ENCODE measurements at places on chromosomes 4 and X.

- DNase-seq: no peak
These were observed 17.2 kb downstream of the HMGB2 start for GRCh38 chr4:173317004-173317403.

DNA sequence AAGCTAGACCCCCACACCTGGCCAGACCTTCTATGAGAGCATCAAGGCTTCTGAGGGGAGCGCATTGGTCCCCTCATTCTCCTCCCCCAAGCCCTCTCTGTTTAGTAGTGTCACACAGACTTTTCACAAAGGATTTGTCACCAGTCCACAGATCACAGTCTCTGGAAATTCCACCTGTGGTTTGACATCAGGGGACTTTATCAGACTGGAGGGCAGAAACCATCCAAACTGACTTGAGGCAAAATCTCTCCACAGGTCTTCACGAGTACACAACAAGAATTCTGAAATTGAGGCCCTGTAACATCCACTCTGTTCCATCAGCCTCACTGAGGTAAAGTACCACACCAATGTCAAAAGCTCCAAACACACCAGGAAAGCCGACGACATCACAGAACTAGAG, 112.5 kb downstream of the SH3KBP1 start:
- no peak for DNase-seq

DNA sequence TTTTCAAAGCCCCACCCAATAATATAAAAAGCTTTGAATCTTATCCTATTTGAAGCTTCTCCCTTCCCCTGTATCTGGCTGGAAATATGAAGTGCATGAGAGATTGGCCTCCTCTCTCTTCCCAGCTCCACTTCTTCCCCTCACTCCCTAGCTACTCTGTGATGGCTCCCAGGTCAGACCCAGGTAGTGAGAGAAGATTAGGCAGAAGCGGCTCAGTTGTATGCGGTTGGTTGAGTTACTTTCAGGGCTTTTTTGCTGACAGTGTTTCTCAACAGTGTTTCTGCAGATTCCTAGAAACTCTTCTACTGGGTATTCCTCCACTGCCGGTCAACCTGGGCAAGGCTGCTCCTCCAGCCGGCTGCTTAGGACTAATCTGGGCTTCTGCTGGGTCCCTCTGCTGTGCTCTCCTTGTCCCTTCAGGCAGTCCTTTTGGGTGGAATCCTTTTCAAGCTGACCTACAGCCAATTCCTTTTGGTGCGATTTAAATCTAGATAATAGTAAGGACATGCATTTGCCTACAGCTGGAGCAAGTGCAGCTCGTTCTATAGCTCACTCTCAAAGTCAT, 87.4 kb upstream of the SLC7A11 start:
- no peak for DNase-seq

GRCh38 chrX:2463973-2464676, 36.7 kb downstream of the DHRSX start:
- DNase-seq: no peak

DNA sequence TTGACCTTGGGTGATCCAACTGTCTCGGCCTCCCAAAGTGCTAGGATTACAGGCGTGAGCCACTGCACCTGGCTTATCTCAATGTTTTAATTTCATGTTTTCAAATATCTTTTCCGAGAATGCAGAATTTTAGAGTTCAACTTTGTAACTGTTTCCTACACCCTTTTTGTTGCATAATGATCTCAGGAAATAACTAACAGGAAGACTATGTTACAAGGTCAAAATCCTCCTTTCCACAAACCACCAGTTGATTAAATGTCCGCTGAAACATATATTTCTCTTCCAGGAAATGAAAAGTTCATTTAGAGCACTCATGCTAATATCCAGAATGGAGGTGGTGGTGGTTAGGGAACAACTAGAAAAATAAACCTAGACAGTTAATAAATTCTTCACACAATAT, 377.8 kb downstream of the PPP4R3C start:
- no peak for DNase-seq

- DNase-seq: no peak
These were observed 341.4 kb upstream of the NOCT start for GRCh38 chr4:138674209-138674608.

GRCh38 chr4:88212253-88212561, 53.8 kb upstream of the ABCG2 start:
- no peak for DNase-seq

GRCh38 chr4:59920416-59920815, 1279.7 kb upstream of the ADGRL3 start:
- DNase-seq: no peak

GRCh38 chr4:3829956-3830773, 64.0 kb downstream of the ADRA2C start:
- no peak for DNase-seq

DNA sequence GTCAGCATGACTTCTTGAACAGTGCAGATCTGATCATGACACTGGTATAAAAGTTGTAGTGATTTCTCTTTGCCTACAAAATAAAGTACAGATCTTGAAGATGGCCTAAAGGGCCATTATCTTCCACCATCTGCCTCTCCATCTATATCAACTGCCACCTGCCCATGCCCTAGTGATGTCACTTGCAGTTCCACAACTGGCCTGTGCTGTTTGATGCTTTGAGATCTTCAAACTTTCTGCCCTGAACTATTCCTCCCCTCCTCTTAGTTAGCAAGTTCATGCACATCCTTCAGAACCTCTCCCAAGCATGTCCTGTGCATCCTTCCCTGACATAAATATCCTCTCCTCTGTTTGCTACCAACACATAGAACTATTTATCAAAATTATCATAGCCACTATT, 217.0 kb downstream of the SOWAHB start:
- no peak for DNase-seq

GRCh38 chrX:12304261-12304660, 166.0 kb downstream of the FRMPD4 start:
- no peak for DNase-seq

DNA sequence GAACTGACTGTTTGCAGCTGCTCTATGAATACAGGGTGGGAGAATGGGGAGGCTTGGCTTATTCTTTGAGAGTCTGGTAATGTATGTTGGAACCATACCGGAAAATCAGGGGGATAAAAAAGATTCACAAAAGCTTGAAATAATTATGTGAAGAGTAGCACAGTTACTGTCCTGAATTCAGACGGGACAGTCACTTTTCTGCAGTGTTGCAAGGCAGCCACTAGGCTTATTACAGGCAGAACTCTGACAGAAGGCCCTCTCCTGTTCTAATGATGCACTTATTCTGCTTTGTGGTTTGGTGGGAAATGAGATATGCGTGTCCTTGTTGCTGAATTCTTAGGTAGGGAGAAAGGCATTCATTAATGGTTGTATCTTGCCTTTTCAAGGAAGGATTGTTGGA, 37.2 kb downstream of the GUCY1B1 start:
- DNase-seq: no peak

DNA sequence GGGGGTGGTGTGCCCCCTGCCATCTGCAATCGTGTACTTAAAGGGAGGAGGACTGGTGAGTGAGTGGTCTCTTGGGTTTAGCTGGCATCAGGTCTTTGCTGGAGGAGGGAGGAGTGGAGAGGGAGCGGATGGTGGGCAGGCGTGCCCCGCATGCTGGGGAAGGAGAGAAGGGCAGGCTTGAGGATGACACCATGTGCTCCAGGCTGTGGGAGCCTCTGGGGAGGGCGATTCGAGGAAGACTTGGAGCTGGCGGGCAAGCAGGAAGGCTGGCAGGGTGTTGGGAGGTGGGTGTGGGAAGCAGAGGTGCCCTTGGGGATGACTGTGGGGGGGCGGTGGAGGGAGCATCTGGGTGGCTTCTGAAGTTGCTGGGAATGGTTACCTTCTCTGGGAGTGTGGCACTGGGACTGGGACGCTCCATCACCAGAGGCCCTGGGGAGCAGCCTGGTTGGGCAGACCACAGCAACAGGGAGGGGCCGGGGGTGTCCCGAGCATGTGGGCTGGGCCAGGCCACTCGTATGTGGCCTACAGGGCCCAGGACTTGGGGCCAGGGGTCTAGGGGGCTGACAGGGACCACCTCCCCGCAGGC, 30.8 kb upstream of the AFAP1 start:
- no peak for DNase-seq

DNA sequence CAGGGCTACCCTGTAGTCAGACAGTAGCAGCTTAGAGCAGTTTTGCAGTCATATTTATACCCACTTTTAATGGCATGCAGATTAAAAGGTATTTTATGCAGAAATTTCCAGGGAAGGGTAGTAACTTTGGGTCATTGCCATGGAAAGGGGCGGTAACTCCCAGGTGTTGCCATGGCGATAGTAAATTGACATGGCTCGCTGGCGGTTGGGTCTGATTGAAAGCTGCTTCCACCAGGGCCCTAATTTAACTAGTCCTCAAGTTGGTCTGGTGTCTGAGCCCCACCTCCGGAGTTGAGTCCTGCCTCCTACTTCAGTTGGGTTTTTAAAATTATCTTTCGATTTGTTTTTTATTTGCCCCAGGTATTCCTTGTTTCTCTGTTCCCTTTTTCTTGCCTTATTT, 70.1 kb downstream of the NAA11 start:
- DNase-seq: no peak

- no peak for DNase-seq
These were observed 416.7 kb upstream of the TEX13C start for GRCh38 chrX:124902953-124903352.

DNA sequence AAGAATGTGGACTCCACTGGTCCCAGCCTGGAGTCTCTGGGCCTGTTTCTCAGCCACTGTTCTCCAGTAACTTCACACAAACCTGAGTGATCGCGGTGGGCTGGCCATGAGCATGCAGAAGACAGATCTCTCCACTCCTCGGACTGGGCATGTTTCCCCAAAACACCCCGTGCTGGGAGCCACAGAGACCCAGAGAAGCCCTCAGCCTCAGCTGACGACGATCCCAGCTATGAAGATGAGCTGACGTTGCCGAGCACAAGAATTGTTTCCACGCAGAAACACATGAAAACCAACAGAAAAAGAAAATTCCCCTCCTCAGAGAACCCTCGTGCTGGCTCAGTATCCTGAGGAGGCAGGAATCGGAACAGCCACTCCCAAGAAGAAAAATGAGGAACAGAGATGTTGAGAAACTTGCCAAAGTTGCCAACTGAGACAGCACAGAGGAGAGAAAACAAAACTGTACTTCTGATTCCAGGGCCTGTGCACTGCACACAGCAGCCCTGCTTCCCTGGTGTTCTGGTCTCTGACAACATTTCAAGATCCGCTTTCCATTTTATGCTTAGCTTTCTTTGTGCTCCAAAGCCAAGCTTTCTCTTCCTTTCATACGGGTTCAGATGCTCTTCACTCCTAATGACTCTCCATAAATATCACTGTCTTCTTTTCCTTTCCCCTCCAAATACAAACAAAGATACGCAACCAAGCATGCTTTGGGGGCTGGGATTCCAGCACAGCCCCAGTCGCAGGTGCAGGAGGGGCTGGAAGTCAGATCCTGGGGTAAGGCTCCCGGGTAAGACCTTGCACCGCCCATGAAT, 81.4 kb downstream of the IRF2 start:
- DNase-seq: no peak

DNA sequence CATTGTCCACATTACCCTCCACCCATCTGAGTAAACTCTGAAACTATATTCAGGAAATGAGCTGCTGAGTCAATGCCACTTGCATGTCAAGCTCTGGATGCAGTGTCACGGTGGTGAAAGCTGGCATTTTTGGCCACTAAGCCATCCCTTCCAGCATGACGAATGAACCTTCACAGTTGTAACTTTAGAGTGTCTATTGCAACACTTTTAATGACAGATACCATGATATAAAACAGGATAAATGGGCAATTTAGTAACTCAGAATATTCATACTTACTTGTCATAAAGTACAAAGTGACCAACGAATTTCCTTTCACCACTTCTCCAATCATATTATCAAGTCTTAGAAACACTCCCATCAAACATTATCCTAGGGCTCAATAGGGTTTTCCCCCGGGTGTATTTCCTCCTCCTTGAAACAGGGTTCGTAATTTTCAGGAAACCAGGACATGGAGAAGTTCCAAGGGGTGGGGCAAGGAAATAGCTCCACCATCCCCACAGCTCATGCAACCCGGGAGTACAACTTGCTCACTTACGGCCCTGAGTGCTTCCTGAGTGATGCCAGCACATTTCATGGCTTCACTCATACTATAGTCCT, 73.1 kb downstream of the MTHFD2L start:
- DNase-seq: no peak

DNA sequence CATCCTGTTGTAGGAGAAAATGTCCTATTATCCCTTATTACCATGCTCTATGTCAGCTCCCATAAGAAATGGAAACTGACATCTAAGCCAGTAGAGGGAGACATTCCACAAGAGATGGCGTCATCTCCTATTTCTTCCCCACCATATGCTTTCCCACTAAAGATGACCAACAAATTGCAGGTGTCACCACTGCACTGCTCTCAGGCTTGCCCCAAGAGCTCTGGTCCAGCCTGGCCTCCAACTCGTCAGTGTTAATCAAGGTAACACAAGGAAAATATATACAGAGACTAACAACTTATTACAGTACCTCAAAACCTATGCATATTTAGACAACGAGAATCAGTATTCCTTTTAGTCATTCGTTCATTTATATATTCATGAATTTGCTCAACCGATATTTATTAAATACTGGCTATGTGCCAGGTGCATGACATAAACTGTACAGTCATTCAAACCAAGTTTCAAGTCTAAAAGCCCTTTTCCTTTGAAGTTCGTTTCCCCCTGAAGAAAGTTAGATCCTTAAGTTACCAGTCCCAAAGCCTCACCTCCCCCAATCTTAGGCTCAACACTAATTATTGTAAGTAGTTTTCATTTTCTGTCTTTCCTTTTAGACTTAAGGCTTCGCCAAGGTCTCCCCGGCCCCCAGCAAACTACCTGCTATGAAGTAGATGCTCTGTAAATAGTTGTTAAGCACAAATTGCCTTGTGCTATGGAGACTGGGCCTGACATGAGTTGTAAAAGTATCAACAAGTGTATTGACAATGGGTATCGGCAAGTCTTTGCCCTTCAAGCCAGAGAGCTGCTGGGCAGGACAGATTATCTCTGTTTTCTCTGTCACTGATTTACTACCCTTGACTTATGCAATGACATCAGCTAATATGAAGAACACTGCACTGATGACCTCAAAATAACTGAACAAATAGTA, 3.1 kb upstream of the FGB start:
- DNase-seq: no peak

GRCh38 chrX:139826065-139827044, 106.5 kb downstream of the ATP11C start:
- DNase-seq: no peak

DNA sequence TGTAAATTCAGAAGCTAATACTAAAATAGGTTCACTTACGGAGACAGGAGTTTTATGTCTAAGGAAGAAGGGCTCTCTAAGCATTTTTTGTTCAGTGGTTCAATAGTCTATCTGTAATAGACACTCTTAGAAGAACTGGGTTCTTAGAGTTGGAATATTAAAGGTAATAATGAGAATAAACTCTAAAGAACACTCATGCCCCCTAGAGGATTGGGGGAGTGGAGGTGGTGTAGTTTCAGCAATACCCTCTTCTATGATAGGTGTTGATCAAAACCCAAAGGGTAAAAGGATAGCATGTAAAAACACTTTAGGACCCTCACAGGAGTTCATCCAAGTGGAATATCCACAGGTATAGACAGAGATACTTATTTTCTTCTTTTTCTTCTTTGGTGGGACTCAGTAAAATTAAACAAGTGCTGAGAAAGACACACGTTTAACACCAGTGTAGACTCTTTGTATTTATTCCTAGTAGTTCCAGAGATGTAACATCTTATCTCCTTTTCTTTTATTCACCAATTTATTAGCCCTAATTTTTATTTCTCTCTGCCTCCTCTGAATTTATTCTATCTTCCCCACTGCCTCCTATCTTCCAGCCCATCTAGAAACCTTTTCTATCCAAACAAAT, 25.7 kb upstream of the MND1 start:
- no peak for DNase-seq
